Lung (tissue), 17 donors: ENCODE measurements at places on chromosomes 12 and 14.

GRCh38 chr12:84877340-84877739, 35.3 kb downstream of the SLC6A15 start:
- no peak for DNase-seq

DNA sequence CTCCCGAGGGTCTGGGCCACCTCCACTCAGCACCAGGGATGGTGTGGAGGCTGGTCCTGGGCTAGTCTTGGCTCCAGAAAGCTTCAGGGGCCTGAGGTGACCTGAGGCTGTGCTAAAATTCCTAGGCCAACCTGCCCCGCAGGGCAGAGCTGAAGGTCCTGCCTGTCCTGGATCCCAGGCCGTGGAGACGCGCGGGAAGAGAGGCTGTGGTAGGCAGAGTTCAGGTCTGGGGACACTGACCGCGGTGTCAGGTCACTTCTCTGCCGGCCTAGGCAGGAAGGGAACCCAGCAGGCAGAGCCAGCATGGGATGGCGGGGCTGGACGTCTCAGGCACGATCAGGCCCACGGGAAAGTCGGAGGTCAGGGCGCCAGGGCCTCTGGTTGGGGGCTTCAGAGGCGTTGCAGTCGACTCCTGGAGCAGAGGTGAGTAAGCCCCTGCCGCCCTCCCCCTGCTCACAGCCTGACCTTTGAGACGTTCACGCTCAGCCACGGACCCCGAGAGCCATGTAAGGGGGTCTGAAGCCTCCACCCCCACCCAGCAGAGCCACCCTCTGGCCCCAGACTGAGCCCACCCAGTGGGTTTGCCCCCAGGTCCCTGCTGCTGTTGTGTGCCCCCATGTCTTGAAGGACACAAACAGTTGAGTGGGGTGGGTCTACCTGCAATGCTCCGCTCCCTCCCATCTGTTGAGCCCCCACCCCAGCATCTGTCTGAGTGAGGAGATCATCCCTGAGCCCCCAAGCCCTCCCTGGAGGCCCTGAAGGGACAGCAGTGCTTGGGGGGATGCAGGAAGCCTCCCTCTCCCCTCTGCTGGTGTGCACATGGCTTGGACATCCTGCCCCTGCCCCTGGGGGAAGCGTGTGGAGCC, 142.7 kb downstream of the KIF26A start:
- no peak for DNase-seq

DNA sequence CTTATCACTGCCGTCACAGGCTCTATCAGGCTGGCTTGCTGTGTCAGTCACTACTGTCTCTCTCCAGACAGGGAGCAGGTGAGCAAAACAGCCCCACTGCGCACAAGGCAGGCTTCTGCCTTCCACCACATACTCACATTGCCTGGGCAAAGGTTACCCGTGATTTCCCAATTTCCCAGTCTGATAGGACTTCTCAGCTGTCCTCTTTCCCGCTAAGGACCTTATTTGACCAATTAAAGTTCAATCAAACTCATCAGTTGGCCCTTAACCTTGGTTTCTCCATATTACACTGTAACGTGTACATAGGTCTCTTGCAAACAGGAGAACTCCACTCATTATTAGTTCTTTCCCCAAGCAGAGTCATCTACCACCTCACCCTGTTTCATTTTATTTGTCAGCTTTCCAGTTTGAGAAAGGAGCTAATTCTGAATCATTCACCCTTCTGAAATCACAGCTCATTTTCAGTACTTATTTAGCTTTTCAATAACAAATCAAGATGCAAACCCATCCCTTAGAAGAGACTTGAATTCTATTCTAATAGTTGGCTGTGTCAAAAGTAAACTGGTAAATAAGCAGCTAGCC, 170.8 kb downstream of the ESR2 start:
- no peak for DNase-seq

GRCh38 chr12:28191051-28192048, 1.1 kb downstream of the CCDC91 start:
- DNase-seq, result peak; percentile 46

- DNase-seq, result no peak
Observed at GRCh38 chr12:24904871-24905270, 44.0 kb downstream of the BCAT1 start.

DNA sequence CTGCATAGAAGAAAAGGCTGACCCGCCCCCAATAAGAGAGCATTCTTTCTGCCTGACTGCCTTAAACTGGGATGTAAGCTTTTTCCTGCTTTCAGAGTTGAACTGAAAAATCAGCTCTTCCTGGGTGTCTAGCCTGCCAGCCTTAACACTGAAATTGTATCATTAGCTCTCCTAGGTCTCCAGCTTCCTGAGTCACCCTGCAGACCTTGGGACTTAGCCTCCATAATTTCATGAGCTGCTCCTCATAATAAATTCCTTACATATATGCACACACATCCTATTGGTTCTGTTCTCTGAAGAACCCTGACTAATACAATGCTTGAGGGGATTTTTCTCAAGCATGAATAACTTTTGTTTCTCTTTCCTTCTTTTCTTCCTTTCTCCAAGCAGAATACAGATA, 76.4 kb upstream of the FAR2 start:
- DNase-seq, result no peak

DNA sequence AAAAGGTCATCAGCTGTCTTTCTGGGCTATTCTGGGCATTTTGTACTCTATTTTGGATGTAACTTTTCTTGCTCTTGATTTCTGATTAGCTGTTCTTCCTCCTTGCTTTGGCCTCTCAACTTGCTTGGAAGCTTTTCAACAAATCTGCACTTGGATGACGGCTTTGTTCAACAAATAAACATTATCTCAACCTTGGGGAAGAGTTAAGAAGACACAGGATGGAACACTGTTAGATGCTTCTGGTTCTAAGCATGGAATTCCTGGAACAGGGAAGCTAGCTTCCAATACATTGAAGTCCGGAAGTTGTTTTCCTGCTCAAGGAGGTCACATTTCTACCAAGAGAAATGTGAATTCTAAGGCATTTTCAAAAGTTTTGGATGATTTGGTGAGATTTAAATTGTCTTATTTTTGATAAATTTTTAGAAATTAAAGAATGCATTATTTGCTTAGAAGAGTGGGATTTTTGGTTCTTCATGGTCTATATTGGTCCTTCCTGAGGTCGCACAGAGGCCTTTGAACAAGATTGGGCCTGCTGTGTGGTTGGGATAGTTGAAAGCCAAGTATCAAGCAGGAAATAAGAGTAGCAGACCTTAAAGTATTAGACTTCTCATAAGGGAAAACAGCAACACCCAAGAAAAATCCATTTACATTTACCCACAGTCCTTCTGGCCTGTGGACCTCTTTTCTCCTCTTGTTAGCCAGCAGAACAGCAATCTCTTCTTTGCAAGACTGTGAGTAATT, 59.2 kb downstream of the PPFIBP1 start:
- DNase-seq, result no peak

DNA sequence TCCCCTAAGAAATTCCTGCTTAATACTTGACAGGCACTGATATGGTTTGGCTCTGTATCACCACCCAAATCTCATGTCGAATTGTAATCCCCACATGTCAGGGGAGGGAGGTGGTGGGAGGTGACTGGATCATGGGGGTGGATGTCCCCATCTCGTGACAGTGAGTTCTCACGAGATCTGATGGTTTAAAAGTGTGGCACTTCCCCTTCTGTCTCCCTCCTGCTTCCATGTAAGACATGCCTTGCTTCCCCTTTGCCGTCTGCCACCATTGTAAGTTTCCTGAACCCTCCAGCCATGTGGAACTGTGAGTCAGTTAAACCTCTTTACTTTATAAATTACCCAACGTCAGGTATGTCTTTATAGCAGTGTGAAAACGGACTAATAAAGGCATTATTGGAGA, 198.0 kb downstream of the FOXN3 start:
- no peak for DNase-seq

DNA sequence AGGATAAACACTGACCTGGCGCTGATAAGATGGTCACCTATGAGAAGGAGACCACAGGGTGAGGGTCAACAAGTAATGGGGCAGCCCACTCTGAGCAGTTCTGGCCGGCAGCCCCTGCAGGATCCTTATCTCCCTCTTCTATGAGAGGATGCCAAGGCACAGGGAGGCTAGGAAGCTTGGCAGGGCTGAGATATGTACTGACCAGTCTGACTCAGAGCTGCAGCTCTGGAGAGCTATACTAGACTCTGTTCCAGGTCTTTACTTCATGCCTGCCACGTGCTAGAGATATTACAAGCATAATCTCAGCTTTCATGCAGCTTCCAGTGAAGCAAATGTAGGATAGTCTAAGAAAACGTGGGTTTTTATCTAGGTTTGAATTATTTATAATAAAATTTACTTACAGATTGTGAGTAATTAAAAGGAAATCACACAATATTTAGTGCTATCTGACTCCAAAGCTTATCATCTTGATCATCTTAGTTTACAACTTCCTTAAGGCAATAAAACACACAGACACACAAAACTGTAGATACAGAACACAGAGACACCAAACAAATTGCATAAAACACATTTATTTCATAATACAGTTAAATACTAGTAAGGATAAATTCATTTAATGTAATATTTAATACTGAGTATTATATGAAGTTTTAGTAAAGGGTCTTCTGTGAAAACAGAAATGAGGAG, 32.3 kb downstream of the GIT2 start:
- DNase-seq, result no peak

GRCh38 chr12:132837693-132838409, 9.2 kb upstream of the GOLGA3 start:
- peak; percentile 31 for DNase-seq
